ENCODE measurements at places on chromosomes 5 and 9.

- DNase-seq: peak; percentile 23
Observed at GRCh38 chr5:127695346-127695745, 7.8 kb upstream of the CCDC192 start.

DNA sequence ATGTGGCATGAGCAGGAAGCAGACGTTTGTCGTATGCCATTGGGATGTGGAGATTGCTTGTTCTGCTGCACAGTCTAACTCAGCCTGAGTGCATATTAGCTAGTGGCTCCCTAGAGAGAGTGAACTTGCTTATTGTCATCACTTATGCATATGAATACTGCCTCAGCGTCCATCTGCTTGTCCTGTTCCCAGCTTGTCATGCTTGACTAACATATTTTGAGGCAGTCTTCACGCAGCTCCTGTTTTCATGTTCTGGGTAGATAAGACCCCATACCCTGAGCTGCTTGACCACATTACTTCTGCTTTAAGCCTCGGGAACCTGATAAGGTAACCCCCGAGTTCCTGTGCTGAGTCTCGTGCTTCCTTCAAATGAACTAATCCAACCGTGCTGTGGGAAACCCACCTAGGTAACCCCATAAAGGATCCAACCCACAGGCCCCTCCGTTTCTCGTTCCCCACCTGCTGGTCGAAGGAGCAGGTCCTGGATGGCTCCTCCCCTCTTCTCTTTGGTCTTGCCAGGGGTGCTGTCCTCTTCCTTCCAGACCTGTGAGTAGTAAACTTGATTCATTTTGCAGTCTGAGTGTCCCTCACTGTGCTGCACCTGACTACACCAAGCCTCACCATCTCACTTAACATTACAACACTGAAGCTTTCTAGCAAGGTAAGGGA is 25.0 kb downstream of the ANKRD33B start:
- no peak for DNase-seq

- DNase-seq: no peak
Observed at GRCh38 chr5:132069994-132070393, 3.6 kb upstream of the CSF2 start.

GRCh38 chr5:56026863-56027300 is 32.1 kb upstream of the IL6ST start:
- no peak for DNase-seq

- no peak for DNase-seq
Observed at GRCh38 chr5:137136991-137137632, 362.0 kb downstream of the SPOCK1 start.

DNA sequence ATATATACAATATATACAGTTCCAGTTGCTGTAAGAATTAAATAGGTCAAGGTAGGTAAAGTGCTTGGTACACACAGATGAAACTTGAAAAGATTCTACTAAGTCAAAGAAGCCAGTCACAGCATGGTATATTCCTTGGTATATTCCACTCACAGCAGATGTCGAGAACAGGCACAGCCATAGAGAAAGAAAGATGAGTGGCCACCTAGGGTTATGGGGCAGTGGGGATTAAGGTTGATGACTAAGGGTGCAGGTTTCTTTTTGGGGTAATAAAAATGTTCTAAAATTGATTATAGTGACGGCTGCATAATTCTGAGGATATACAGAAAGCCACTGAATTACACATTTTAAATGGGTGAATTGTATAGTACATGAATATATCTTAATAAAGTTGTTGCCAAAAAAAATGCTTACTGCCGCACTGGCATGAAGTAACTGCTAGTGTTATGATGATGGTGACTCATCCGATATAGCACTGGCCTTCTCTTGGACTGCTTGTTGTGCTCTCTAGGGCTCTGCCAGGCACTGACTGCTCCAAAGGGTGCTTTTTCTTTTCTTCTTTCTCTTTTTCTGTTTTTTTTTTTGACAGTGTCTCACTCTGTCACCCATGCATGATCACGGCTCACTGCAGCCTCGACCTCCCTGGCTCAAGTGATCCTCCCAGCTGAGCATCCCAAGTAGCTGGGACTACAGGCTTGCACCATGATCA is 23.5 kb downstream of the TBC1D2 start:
- DNase-seq: no peak

- no peak for DNase-seq
Observed at GRCh38 chr9:99354104-99354503, 132.0 kb downstream of the SEC61B start.

DNA sequence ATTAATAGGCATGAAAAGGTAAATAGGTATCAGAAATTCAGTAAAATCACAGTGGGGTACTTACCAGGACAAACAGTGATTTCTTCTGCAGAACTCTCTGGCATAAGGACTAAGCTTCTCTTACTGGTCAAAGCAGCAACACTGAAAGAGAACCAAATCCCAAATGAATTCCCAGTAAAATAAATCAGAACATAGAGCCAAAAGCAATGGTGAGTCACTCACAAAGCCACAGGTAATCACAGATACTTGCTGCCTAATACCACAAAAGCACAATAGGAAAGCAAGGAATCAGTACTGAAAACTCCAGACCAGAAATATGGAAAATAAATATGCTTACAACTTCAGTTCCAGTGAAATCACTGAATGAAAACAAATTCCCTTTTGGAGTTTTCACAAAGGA is 50.7 kb downstream of the UIMC1 start:
- DNase-seq: no peak

- DNase-seq: no peak
Observed at GRCh38 chr9:108903420-108904103, 30.4 kb downstream of the ELP1 start.

DNA sequence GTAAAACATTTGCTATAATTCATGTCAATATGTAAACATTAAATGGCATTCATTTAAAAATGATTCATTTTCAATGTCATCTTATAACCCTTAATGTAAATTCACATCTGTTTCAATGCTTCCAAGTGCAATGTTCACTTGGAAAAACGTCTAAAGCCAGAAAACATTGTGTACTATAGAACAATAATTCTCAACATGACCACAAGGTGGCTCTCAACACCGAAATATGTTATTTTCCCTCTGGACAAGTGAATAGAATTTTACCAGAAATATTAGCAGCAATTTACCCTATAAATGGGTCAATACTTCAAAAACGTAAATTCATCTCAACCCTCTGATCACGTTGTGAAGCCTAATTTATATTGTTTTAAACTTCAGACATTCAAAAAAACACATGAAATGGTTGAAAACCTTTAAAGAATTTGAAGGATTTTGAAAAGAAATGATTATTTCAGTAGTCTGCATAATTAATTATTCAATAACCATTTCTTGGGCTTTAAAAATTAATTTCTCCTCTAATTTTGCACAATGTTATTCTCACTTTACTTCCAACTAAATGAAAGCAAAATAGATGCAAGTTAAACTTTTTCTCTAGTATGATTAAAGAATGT is 11.0 kb downstream of the CDH10 start:
- peak; percentile 69 for DNase-seq

DNA sequence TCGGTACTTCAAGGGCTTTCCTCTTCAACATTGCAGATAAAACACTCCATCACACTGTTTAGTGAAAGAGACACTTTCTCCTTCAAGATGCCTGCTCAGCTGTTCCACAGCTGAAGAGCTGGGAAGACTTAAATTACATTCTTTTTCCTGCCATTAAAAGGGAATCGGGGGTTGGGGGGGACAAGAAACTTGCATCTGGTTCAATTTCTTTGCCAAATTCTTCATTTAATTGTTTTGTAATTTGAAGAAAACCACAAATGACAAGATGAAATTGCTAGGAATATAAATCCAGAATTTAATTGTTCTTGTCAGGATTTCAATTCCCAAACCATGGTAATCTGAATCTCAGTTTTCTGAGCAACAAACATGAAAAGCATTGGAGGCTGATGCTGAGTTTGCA is 478.3 kb downstream of the EBF1 start:
- DNase-seq: no peak

DNA sequence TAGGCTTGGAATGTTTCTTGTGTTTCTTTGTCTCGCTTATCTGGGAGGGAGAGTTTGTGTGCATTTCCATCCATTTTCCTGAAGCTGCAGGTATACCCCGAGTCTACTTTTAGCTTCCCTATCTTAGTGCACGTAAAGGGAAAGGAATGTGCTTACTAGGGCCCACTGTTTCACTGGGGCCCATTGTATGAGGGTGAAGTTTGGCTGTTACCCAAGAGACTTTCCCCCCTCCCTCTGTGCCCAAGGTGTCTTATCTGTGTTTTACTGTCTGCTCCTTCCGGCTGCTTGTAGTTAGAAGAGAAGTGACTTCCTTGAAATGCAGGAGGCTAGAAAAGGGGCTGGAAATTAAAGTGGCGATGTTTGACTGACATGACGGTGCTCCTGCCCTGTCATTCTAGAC is 12.1 kb upstream of the BTNL3 start:
- DNase-seq: no peak

GRCh38 chr9:128895556-128895955 is 13.6 kb downstream of the LRRC8A start:
- DNase-seq: no peak

- DNase-seq: no peak
Observed at GRCh38 chr9:129875181-129875611, 39.9 kb downstream of the USP20 start.

DNA sequence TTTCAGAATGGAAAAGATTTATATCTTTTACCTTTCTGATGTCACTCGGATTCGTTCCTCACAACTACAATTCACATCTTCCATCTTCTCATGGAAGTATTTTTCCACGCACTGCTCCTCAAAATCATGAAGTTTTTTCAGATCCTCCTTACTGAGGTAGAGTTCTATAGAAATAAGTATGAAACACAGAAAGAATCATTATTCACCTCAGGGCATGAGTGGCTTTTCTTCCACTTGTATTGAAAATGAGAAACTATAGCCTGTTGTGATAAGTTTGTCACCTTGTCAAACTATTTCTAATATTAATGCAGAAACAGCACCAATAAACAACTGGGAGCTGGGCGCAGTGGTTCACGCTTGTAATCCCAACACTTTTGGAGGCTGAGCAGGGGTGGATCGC is 116.0 kb downstream of the TRPM6 start:
- no peak for DNase-seq

DNA sequence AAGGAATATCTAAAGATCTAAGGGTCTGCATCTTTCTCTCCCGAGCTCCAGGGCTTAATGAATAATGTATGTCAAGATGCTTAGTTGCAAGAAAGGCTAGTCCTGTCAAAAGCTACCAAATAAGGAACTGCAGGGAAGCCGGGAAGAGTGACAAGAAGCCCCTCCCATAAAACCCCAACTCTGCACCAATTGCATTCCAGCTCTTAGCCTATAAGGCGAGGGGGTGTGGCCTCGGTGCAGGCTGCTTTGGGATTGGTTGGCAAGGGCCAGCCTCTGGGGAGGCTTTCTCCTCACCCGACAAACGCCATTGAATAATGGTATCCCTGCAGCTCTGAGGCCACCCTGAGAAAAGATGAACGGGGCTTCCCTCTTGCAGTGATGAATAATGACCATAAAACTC is 416.9 kb downstream of the RAB3C start:
- DNase-seq: peak; percentile 79

- peak; percentile 84 for DNase-seq
Observed at GRCh38 chr5:165630261-165630778, 2124.9 kb downstream of the MAT2B start.

DNA sequence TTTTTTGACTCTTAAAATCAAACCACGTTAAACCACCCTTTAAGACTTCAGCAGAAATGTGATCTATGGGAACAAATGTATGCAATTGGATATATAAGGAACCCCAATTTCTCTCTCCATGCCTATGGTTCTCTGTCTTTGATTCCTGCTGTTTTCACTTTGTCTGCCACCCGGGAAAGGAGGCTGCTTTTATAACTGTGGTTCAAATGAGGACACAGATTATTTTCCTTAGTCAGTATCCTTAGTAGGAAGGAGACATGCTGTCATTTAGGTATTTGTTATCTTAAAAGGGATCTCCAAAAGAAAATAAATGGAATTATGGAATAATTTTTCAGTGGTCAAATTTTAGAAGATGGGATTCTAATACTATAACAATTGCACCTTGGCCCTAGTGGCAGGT is 176.1 kb upstream of the NREP start:
- DNase-seq: no peak

DNA sequence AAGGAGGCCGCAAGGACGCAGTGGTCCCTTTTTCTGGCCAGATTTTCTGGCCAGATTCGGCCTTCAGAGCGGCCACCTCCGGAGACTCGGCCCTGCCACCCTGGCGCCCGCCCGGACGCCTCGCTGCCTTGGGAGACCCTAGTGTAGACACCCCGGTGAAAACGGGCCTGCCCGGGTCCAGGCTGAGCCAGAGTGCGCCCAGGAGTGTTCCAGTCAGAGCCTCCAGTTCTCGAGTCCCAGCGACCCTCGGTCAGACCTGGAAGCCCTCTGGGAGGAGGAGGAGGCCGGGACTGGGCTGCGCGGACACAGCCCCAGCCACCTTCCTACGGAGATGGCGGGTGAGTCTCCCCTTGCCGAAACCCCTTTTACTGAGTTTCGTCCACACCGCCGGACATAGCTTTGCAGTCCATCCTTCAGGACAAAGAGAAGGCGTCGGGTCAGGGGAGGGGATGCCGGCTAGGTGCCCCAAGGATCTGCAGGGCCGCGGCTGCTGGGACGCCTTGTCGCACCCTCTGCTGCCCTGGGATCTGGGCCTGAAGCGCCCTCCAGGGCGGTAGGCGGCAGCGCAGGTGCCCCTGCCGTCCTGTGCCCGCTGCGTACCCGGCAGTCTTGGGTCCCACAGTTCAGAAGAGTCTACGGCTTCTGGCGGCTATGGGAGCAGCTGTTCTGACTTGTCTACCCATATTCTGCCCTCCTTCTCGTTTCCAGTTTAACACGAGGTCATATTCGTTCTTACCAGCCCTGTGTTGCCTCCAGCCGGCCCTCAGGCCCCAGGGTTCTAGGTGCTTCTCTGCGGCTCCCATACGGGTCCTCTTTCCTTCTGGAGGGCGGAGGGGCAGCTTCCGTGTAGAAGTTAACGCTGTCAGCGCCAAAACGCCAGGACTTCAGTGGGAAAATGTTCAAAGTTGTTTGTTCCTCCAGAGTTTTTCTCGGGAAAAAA is 1771.7 kb upstream of the CDH9 start:
- DNase-seq: no peak

- DNase-seq: no peak
Observed at GRCh38 chr5:175638305-175638704, 19.6 kb upstream of the HRH2 start.

DNA sequence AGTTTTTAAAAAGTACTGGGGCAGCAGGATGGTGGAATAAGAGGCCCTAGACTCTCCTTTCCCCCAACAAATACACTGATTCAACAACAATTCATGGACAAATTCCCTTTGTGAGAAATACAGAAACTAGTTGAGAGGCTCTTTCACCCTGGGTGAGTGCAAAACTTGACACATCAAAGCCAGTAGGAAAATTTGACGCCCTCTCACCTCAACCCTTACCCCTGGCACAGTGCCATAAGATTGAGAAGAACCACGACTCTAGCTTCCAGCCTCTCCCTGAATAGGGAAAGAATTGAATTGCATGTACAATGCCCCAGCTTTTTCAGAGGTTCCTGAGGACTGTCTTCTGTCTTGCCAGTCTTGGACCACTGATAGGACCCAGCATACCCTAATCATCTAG is 12.3 kb downstream of the KIF4B start:
- DNase-seq: no peak

DNA sequence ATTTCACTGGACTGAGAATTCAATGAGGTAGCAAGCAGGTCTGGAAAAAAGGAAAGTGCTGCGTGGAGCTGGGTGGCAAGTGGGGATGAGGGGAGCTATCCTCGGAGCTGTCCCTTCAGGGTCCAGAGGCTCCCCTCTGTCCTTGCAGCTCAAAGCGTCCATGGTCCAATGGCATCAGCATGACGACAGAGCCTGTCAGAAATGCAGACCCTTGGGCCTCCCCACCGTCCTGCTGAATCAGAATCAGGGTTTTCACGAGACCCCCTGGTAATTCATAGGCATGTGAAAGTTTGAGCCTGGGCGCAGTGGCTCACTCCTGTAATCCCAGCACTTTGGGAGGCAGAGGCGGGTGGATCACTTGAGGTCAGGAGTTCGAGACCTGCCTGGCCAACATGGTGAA is 5.5 kb downstream of the HIGD2A start:
- DNase-seq: no peak

All from Ammon's horn (tissue), 1 donor.